A549 treated with DMSO at 1 μM for 4 hours (cell line): ENCODE measurements at places on chromosomes 11 and 22. TPM values are rescaled to one million over a fixed set of nuclear protein-coding genes. Genes with fewer than 3 reads are reported as not detected.

The STK33 gene
- 3.2 to 4.7 TPM (median 3.6 TPM) in 5 replicates for total RNA-seq

The UCP2 gene
- total RNA-seq, result 69.3 to 102 TPM (median 76.8 TPM) in 5 replicates

The IRF7 gene
- 4.0 to 7.8 TPM (median 6.7 TPM) in 5 replicates for total RNA-seq

The OR4D5 gene
- not detected in 5 replicates for total RNA-seq

The MAP6 gene
- 1.4 to 1.9 TPM (median 1.6 TPM) in 5 replicates for total RNA-seq

The SLC5A1 gene
- total RNA-seq, result 0.04 to 0.08 TPM in 2 of 5 replicates, not detected in the others

The HORMAD2 gene
- total RNA-seq, result not detected in 5 replicates

The ELF5 gene
- total RNA-seq, result not detected in 5 replicates

The CCDC73 gene
- 0.02 to 0.06 TPM (median 0.05 TPM) in 4 of 5 replicates, not detected in the other for total RNA-seq

The GLYAT gene
- total RNA-seq, result not detected in 5 replicates

The TEAD1 gene
- 51.5 to 81.2 TPM (median 73.8 TPM) in 5 replicates for total RNA-seq

The CUL5 gene
- 6.9 to 12.2 TPM (median 10.6 TPM) in 5 replicates for total RNA-seq

The DDI1 gene
- not detected in 5 replicates for total RNA-seq

The PATE2 gene
- not detected in 5 replicates for total RNA-seq

The UBQLN3 gene
- total RNA-seq, result not detected in 5 replicates

The SLC2A11 gene
- 8.7 to 10.0 TPM (median 9.7 TPM) in 5 replicates for total RNA-seq

The ART1 gene
- total RNA-seq, result not detected in 5 replicates

The CPT1A gene
- total RNA-seq, result 26.1 to 34.8 TPM (median 31.8 TPM) in 5 replicates

The CASP5 gene
- total RNA-seq, result not detected in 5 replicates

The MMP27 gene
- not detected in 5 replicates for total RNA-seq

The TSSK2 gene
- 0.07 TPM in 1 of 5 replicates, not detected in the others for total RNA-seq
